ENCODE measurements at places on chromosomes 5 and 9.

- peak; percentile 17 for DNase-seq
Observed at GRCh38 chr5:96816411-96816939, 8.7 kb upstream of the ERAP1 start.

DNA sequence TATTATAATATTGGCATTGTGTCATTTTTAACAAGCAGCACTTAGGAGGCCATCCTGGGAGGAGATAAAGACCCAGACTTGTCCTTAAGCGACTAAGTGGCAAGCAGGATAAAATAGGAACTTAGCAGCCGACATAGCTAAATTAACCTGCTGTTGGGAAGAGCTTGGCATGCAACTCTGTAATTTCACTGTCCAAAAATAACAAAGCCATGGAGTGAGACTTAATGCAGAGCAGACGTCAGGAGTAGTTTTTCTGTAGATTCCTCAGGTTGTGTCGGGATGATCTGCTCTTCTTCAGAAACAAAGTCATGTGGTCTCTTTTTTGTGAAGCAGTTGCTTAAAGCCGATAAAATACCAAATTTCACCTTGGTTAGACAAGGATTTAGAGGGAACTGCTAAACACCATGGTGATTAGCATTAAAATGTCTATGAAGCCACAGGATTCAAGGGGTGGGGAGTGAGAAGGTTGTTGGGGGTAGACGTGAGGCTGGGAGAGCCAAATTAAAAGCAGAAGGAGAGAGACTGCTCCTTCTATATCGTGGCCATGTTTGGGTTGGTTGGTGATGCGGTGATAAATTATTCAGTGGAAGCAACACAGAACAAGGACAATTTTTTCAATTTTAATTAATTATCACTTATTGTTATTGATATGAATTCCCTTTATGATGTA lies 303.0 kb downstream of the CSNK1G3 start:
- no peak for DNase-seq

GRCh38 chr9:108016446-108016845 lies 526.9 kb upstream of the KLF4 start:
- no peak for DNase-seq

GRCh38 chr5:95555553-95555952 lies 652 bp downstream of the ARSK start:
- DNase-seq: no peak

GRCh38 chr5:177598477-177598876 lies 1.5 kb upstream of the B4GALT7 start:
- no peak for DNase-seq

DNA sequence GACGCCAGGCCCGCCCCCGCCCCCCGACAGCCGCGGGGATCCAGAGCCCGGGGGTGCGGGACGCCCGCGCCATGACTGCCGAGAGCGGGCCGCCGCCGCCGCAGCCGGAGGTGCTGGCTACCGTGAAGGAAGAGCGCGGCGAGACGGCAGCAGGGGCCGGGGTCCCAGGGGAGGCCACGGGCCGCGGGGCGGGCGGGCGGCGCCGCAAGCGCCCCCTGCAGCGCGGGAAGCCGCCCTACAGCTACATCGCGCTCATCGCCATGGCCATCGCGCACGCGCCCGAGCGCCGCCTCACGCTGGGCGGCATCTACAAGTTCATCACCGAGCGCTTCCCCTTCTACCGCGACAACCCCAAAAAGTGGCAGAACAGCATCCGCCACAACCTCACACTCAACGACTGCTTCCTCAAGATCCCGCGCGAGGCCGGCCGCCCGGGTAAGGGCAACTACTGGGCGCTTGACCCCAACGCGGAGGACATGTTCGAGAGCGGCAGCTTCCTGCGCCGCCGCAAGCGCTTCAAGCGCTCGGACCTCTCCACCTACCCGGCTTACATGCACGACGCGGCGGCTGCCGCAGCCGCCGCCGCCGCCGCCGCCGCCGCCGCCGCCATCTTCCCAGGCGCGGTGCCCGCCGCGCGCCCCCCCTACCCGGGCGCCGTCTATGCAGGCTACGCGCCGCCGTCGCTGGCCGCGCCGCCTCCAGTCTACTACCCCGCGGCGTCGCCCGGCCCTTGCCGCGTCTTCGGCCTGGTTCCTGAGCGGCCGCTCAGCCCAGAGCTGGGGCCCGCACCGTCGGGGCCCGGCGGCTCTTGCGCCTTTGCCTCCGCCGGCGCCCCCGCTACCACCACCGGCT lies 1.0 kb downstream of the FOXE1 start:
- peak; percentile 64 for DNase-seq

DNA sequence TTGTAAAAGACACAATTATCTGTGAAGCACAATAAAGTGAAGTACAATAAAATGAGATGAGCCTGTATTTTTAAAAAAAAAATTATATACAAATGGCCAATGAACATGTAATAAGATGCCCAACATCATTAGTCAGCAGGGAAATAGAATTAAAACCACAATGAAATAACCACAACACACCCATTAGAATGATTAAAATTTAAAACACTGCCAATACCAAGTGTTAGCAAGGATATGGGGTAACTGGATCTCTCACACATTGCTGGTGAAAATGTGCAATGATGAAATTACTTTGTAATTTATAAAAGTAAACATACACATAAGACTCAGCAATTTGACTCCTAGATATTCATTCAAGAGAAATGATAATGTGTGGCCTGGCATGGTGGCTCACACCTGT lies 62.8 kb downstream of the SHOC1 start:
- no peak for DNase-seq

GRCh38 chr9:128232528-128233428 lies 29.6 kb downstream of the DNM1 start:
- no peak for DNase-seq

DNA sequence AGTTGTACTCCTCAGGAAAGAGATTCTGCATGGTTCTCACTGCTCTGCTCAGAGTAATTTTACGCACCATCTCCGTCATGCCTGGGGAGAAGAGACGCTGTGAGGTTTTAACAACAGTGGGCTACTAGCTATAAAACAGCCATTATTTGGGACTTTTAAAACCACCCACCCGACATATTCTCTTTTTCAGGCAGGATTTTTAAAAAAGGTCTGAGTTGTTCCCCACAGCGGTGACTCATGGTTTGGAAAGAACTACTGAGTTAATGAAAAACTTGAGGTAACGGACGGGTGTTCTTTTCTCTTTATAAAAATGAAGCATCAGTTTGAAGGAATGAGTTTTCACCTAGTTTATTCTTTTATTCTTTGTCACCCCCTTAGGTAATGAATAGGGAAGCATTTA lies 61.3 kb downstream of the TTLL11 start:
- no peak for DNase-seq

DNA sequence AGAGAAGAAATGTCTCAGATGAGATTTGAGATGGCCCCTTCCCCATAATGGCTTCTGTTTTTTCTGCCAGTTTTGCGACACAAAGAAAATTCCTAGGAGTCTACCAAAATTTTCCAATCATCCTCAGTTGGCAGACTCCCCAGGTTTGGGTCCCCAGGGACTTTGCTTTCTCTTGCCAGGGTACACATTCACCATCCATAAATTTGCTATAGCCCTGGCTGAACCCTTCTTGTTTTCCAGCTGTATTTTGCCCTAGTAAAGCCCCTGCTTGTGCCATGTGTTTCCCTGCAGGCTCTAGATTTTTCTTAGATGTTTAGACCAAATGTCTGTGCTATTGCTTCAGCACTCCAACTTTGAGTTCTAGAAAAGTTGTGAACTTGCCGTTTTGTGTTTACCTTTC lies 283.2 kb downstream of the ANXA1 start:
- DNase-seq: no peak

- no peak for DNase-seq
Observed at GRCh38 chr9:3676766-3677165, 151.0 kb upstream of the RFX3 start.

- no peak for DNase-seq
Observed at GRCh38 chr9:16421532-16421931, 448.9 kb downstream of the BNC2 start.

DNA sequence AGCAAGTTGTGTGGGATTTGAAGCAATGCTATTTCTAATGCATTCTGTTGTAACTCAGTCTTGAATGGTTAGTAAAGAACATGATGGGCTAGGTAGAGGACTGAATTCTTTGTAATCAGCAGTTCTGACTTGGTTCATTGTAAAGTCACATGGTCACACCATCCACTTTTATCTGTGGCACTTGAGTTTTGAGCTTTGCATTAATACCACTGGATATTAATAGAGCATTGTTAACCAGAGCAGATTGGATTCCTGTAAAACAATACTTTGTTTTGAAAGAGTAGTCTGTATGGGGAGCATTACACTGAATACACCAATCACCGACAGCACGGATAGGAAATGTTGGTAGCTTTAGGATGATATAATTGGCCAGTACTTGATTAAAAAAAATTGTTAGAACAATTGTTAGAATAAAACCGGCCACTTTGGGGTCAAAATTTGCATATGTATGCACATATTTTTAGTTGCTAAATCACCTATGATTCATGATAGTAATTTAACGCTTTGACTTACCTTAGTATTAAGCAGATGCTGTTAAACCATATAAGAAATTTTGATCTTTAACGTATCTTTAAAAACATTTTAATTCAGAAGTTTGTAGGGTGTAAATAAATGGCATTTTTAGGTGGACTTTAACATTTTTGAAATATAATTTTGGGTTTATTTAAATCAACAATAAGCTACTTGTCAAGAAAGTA lies 17.4 kb downstream of the SLC12A2 start:
- no peak for DNase-seq

DNA sequence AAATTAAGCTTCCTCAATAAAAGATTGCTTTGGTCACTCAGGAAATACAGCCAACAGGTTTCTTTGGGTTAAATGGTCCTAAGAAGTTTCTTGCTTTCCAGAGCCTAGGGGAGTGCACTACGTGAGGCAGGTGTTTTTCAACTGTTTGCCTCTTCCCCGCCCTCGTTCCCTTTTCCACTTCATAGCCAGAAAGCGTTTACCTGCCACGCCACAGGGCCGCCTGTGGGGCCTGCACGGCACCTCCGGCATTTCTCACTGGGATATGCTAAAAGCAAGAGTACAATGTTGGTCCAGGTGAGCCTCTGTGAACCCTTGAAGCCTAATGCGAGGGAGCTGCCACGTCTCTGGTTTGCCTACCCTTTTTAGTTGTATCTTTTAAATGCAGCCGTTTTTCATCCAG lies 167.6 kb upstream of the OTULINL start:
- no peak for DNase-seq

GRCh38 chr9:121324316-121324715 lies 45.7 kb downstream of the STOM start:
- no peak for DNase-seq

GRCh38 chr5:138900281-138900965 lies 25.3 kb upstream of the LRRTM2 start:
- no peak for DNase-seq

DNA sequence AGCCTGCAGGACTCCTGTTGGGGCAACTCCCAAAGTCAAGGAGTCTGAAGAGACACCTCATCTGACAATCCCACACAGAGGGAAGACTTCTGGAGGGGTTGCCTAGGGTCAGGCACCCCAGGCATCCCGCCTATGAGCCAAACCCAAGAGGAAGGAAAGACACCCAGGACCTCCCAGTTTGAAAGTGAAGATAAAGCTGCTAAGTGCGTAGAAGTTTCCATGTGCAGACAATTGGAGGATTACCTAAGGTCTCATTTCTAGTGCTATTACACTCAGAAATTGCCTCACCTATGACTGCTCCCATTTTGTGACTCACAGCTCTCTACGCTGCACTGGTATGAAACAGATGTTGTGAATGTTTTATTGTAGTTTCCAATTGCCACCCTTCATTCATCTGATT lies 322.9 kb downstream of the SLIT3 start:
- no peak for DNase-seq

DNA sequence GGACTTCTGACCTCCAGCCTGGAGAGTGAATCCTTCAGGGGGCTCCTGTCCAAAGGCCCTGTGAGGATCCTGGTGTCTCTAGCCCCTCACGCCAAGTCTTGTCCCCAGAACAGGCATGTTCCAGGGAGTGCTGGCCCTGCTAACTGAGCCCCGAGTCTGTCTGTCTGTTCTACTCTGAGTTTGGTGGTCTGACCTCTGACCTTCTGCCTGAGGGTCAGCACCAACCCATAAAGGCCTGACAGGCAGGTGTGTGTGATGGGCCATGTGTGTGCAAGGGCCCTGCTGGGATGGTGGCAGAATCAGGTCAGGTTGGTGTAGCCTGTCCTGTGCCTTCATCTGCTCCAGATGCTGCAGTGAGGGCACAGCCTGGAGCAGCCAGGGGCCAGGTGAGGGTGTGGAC lies 46.3 kb downstream of the PHF2 start:
- no peak for DNase-seq

- no peak for DNase-seq
Observed at GRCh38 chr9:30609713-30610112, 1774.7 kb upstream of the ACO1 start.

GRCh38 chr5:122772446-122772845 lies 2.4 kb upstream of the SNX2 start:
- no peak for DNase-seq

DNA sequence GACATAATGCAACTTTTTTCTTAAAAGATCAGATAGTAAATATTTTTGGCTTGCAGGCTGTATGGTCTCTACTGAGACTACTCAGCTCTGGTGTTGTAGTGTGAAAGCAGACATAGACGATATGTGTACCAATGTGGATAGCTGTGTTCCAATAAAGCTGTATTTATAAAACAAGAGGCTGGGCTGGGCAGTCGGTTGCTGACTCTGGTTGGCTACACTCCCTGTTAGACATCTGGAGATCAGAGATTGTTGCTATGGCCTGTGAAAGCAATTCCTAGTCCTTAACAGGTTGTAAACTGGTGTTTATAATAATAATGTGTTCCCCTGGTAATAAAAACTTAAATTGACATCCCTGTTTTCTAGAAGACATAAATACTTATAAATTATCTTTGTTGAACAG lies 24.4 kb upstream of the SCAMP1 start:
- no peak for DNase-seq

GRCh38 chr5:127572930-127573329 lies 55.5 kb downstream of the PRRC1 start:
- no peak for DNase-seq

- DNase-seq: no peak
Observed at GRCh38 chr9:113934167-113934828, 58.2 kb downstream of the ZNF618 start.

GRCh38 chr5:41875121-41875520 lies 4.9 kb upstream of the OXCT1 start:
- no peak for DNase-seq

GRCh38 chr5:2254406-2254805 lies 371.7 kb upstream of the IRX4 start:
- DNase-seq: no peak

DNA sequence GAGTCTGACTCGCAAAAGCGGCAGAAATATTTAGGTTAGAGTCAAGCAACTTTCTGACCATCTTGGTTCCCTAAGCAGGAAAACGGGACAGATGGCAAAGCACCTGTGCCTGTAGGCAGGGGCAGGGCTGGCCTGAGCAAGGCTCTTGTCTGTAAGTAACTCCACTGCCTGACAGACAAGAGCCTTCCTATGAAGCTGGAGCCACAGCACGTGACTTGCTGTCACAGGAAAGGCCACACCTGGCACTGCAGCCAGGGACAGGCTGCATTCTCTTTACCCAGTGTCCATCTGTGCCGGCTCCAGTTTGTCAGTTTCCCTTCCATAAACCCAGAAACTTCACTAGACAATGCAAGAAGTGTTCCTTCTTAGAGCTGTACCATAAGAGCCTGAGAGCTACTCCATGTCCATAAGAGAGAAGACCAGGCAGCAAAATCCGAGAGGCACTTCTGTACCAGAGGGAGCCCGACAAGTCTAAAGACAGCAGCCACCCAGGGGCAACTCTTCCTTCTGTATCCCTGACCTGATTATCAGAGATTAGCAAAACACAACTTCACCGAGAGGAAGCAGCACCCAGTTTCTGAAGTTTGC lies 78.1 kb downstream of the GPR21 start:
- no peak for DNase-seq

GRCh38 chr9:35103660-35104191 lies 795 bp upstream of the STOML2 start:
- DNase-seq: no peak

- DNase-seq: no peak
Observed at GRCh38 chr5:35408146-35408545, 177.9 kb upstream of the PRLR start.
